ENCODE measurements at places on chromosomes 16 and 17.

GRCh38 chr17:78767806-78768205, 14.3 kb downstream of the CYTH1 start:
- no peak for DNase-seq

- no peak for DNase-seq
Measured at GRCh38 chr17:66220079-66220835, 9.0 kb downstream of the APOH start.

DNA sequence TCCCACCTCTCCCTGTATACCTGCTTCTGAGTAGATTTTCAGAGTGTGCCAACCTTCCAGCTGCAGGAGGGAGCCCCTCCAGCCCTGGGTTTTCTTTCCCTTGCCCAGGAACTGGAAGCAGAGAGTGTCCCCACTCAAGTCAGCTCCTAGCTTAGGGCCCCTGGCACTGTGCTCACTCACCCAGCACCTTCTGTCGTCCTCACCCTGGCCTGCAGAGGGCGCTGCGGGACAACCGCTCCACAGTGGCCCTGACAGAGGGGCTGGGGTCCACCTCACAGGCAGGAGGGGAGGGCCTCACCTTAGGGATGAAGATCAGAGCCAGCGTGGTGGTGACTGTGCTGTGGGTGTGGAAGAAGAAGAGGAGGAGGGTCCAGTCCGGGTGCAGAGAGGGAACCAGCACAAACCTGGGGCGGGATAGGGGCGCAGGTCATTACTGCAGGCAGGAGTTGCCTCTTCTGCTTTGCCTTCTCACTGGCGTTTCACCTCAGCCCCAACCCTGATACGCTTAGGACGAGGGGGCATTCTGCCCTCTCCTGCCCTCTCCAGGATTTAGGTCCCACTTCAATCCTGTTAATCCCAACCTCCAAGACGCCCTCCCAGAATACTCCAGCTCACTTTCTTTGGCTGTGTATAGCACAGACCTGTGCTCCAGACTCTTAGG, 10.0 kb downstream of the GPR179 start:
- no peak for DNase-seq

- no peak for DNase-seq
Measured at GRCh38 chr17:5769593-5770354, 185.5 kb upstream of the NLRP1 start.

GRCh38 chr17:15257258-15257788, 7.8 kb downstream of the PMP22 start:
- DNase-seq = no peak

DNA sequence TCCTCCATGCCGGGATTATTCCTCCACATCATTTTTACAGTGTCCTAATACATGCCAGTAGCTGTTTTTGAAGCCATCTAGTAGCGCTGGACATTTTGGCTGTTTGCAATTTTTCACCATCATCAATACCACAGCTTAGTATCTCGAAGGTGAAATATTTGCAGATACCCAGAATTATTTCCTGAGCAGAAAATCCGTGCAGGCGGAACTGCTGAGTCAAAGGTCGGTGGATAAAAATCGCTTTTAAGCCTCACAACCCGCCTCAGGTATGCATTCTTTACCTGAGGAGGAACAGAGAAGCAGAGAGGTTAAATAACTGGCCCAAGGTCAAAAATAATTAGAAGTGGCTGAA, 584 bp upstream of the TNRC6A start:
- DNase-seq = no peak

DNA sequence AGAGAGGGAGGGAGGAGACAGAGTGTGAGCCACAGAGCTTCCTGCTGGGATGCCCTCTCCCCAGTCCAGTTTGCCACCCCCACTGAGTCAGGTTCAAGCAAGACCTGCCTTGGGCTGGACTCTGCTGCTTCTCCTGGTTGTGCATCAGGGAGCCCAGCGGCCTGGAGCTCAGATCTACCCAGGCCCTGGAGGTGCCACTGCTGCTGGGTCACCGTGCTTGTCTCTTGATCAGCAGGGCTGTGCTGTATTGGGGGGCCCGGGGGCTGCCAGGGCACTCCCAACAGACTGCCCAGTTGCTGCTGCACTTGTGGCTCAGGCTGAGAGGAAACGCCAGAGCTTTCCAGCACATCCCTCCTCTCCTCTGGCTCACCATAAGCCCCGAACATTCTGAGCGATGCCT, 8.9 kb downstream of the TLE7 start:
- no peak for DNase-seq

GRCh38 chr16:67846063-67846319, 742 bp upstream of the NUTF2 start:
- DNase-seq = no peak

DNA sequence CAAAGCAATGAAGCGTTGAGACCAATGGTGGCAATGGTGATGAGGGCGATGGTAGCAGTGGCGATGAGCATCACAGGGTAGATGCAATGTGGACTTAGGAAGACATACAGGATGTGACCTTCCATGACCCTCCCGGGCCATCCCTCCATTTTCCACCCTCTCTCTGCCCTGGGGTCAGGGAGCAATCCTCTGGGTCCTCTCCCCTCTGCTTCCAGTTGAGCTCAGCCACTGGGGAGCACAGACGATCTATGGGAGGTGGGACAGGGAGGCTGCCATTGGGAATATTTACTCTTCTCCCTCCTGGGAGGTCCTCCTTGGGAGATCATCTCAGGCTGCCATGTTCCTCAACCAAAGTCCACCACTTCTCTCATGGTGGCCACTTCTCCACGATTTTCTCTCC, 260.7 kb upstream of the FOXF1 start:
- DNase-seq = no peak

DNA sequence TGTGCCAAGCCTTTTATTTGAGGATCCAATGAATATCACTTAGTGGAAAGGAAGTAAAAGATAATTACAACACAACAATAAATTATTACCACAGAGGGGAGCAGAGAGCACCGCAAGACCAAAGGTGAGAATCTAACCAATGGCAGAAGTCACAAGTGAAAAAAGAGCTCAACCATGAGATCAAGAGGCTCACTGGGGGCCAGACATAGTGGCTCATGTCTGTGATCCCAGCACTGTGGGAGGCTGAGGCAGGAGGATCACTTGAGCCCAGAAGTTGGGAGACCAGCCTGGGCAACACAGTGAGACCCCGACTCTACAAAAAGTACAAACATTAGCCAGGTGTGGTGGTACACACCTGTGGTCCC, 17.7 kb downstream of the ANKRD11 start:
- DNase-seq = no peak

DNA sequence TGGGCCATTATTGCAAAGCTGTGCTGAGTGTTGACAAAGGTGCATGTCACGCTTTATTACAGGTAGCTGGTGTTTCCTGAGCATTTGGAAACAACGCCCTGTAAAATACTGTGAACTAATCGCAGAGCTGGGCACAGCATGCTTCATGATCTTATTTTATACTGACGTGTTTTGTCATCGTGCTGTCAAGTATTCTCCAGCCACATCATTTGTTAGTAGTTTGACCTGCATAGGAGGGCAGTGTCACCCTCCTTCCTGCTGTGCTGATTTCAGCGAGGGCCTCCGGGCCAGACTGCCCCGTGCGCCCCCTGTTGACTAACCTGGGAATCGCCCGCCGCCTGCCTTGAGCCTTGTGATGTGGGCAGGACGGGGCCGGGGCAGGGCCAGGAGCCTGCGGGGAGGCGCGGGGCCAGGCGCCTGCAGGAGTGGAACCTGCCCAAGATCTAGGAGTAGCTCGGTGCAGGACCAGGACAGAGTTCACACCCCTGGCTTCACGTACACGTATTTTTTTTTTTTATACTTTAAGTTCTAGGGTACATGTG, 820.7 kb downstream of the KCNJ18 start:
- DNase-seq = no peak

DNA sequence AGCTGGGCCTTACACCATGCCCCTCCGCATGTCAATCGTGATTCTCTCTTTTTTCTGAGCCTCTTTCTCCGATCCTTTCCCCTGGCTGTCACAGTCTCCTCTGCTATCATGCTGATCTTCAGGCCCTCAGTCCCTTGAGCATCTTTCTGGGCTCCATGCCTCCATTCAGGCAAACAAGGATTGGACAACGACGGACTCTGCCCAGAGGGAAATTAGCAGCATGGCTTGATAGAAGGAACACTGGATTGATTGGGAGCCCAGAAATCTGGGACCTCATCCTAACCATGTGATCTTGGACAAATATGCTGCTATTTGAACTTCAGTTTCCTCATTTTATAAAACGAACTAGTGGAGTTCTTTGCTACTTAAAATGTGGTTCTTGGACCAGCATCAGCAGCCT, 19.6 kb upstream of the PHF12 start:
- DNase-seq = no peak

DNA sequence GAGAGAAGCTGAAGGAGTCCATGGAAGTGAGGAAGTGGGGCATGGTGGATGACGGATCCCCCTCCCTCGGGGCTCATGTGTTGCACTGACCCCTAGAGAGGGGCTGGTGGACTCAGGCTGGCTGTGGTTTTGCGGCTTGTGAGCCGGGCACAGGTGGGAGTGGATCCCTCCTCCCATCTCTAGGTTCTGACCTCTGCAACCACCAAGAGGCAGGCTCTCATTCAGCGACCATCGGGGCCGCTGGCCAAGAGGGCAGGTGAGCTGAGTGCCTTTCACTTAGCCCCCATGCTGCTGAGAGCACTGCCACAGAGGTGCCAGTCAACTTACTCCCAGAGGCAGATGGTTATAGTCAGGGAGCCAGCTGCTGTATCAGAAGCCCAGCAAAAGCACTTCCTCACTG, 67.3 kb downstream of the SCNN1B start:
- no peak for DNase-seq

- DNase-seq = no peak
Measured at GRCh38 chr17:7849751-7850504, 4.9 kb upstream of the TMEM88 start.

DNA sequence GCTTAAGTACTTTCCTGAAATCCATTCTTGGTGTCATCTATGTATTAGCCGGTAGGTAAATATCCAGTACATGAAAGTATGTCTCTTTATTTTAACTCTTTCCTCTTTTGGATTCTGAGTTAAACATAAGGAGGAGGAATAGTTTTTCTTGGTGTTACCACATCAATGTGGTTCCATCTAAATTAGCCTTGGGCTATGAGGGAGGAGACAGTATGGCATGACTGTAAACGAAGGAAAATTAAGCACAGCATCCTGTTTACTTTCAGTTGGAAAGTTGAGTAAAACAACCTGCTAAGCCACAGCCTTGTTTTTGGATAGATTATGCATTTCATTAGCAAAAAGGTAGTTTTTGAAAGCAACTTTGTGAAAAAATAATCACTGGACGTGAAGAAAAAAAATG, 693.0 kb upstream of the SOX9 start:
- DNase-seq = no peak

DNA sequence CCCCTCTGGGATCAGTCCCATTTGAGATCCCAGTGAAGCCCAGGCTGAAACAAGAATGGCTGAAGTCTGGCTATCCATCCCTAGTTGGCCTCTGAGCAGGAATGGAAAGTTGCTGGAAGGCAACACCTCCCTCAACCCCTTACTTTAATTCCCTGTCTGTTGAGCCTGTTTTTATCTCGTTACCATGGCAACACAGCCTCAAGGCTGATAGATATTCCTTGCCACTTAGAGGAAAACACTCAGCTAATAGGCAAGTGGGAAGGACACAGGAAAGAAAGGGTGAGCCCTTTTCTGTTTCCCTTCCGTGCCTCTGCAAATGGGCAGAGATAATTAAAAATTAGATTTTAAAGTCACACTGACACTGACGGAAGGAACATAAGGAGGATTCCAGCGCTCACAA, 75.5 kb upstream of the CLEC3A start:
- DNase-seq = no peak

- no peak for DNase-seq
Measured at GRCh38 chr17:19454074-19454473, 43.0 kb downstream of the RNF112 start.

- no peak for DNase-seq
Measured at GRCh38 chr16:13344001-13344400, 442.6 kb downstream of the SHISA9 start.

DNA sequence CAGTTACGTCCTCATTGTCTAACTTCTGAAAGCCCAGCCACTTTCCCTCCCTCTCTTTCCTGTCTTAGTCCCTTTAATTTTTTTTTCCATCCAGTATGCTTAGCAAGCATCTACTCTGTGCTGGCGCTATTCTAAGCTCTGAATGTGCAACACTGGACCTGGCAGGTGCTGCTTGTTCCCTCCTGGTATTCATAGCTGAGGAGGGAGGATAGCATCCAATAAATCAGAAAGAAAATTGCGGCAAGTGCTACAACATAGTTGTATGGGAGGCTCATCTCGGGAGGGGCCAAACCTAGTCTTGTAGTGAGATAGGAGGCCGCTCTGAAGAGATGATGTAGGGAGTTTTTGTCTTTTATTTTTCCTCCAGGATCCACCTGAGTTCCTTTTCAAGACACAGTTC, 457.3 kb upstream of the HSBP1 start:
- DNase-seq = no peak

- DNase-seq = no peak
Measured at GRCh38 chr17:8953156-8953885, 12.2 kb downstream of the PIK3R5 start.

DNA sequence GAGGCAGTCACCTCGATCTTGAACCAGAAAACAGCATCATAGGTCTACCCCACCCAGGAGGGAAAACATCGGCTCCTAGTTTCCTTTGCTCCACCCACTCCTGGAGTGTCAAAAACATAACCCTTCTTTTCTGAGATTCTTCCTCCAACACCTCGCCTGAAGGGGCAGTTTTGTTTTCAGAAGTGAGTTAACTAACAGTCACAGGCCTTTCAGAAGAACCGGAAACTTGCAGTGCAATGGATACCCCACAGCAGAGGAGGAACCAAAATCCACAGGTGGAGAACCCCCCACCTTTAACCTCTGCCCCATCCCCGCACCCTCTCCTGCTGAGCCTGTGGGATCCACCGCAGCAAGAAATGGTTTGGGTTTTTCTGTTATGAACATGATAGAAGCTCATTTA, 7.8 kb upstream of the TEX2 start:
- DNase-seq = no peak

- DNase-seq = no peak
Measured at GRCh38 chr16:30104492-30104891, 8.5 kb upstream of the YPEL3 start.

GRCh38 chr16:82081264-82081663, 46.2 kb downstream of the HSD17B2 start:
- no peak for DNase-seq

DNA sequence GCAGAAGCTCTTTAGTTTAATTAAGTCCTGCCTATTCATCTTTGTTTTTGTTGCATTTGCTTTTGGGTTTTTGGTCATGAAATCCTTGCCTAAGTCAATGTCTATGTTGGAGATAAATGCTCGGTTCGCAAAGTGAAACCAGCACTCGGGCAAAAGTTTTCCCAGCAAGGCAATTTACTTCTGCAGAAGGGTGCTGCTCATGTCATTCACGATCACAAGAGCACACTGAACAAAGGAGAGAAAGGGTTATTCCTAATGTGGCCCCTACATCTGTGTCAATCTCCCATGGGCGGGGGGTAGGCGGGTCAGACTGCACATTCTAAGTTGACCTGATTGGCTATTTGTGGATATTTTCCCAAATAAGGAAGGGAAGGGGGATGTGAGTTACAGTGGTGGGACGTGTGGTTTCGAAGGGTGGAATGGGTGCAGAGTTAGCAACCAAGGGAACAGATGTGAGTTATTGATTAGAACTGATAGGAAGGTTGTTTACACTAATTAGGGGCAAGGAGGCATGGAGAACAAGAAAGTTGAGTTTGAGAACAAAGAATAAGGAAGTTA, 23.0 kb downstream of the ATF7IP2 start:
- DNase-seq = no peak
